ENCODE measurements at places on chromosomes 5 and 9.
A peak's percentile ranks its signal among the peaks of the same experiment; 100 is the strongest.

DNA sequence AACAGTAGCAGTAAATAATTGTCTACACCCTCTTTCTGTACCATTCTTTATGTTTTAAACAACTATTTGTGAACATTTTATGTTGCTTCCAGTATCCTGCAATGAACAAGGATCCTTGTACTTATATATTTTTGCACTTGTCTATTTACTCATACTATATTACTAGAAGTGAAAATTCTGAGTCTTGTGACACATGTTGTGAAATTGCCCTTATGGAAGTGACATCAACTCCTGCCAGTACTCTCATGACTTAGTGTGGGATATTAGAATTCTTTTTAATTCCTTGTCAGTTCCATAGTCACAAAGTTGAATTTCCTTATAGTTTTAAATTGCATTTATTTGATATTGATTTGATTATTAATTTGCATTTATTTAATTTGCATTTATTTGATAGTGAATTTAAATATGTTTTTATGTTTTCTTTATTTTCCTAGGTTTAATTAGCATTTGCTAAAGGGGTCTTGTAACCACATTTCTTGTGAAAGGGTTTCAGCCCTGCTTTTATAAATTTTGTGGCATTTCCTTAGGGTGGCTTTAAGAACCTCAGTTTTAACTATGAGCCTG, 27.7 kb downstream of the PARP8 start:
- DNase-seq = no peak

DNA sequence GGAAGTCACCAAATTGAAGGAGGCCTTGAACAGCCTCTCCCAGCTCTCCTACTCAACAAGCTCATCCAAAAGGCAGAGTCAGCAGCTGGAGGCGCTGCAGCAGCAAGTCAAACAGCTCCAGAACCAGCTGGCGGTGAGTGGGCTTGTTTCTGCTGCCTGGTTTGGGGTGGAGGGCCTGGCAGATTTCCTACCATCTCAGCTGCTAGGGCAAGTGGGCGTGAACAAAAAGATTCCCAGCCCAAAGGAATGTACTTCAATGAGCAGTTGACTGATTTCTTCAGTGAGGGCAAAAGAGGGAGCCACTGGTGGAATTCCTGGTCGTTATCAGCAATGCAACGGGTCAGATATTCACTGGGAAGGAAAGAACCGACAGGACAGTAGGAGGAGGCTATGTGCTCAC, 12.6 kb upstream of the TTC23L start:
- DNase-seq = no peak

DNA sequence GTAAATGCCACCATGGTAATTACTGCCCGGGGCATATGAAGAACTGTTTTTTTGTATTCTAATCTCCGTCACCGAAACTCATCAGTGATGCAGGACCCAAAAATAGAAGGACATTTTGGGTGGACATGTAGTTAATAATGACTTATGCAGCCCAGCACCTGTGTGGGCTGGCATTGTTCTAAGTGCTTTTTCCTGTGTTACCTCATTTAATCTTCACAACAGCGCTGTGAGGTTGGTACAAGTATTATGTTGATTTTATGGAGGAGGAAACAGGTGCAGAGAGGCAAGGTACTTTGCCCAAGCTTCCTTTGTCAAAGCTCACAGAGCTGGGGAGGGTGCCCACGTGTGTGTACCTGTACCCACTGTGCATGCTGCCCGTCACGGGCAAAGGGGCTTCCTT, 58.4 kb downstream of the DAPK1 start:
- no peak for DNase-seq

- DNase-seq = peak; percentile 30
Observed at GRCh38 chr9:72022841-72023240, 37.6 kb downstream of the C9orf57 start.

DNA sequence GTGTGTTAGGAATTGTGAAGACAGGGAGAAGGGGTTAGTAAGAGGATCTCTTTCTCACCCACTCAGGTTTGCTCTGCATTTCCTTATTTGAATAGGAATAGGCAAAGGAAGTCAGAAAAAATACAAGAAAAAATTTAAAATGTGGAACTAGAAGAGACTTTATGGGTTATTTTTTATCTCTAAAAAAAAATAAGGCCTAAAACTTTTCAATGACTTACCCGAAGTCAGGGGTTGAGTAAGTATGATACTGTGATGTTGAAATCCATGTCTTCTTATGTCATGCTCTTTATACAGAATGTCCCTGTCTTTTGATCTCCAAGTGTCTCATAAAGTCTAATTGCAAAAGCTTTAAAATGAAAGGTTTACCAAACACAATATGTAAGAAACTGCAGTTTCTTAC, 148.3 kb upstream of the PIK3R1 start:
- DNase-seq = no peak

- peak; percentile 75 for DNase-seq
Observed at GRCh38 chr9:91424403-91425176, 958 bp upstream of the NFIL3 start.

- no peak for DNase-seq
Observed at GRCh38 chr9:14741369-14741768, 18.8 kb upstream of the CER1 start.

DNA sequence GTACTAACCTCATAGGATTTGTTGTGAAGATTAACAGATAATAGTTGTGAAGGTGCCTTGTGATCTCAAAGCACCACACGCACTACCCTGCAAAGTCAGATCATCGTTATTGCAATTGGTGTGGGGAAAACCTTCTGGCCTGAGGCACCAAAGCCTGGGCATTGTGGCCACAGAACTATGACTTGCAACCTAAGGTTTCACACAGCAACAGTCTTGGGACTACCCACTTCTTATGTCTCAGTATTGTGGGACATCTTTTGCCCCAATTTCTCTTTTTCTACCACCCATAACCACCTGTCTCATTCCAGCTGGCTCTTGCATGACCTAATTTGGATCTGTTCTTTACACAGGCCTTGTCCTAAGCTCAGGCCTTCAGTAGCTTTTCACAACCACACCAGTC, 247.8 kb upstream of the NR4A3 start:
- DNase-seq = no peak

DNA sequence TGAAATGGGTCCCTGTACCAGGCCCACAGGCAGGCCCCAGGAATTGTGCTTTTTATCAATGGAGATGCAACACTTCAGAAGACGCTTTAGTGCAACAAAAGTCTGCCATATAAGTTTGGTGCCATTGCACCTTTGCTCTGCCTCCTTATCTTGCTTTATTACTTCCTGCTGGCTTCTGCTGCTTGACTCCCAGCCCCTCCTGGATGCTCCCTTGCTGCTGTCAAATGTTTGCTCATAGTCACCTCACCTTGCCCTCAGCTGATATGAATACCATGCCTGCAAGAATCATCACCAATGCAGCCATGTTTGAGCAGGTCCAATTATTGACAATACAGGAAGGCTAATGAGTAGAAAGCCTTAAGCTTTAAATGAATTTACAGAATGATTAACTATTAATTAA, 25.4 kb downstream of the MEGF10 start:
- DNase-seq = no peak

DNA sequence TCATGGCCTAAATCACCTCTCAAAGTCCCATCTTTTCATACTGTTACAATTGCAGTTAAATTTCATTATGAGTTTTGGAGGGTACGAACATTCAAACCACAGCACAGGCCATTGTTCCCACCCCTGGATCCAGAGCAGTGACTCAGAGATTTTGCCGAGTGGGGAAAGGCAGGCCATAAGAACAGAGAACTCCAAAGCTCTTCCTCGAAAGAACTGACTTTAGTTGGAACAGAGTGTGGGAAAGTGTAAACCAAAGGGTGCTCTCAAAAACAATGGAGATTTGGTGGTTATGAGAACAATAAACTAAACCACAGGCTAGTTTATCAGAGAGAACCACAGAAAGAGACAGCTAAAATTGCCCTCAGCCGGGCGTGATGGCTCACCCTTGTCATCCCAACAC, 19.4 kb upstream of the GRPEL2 start:
- no peak for DNase-seq

DNA sequence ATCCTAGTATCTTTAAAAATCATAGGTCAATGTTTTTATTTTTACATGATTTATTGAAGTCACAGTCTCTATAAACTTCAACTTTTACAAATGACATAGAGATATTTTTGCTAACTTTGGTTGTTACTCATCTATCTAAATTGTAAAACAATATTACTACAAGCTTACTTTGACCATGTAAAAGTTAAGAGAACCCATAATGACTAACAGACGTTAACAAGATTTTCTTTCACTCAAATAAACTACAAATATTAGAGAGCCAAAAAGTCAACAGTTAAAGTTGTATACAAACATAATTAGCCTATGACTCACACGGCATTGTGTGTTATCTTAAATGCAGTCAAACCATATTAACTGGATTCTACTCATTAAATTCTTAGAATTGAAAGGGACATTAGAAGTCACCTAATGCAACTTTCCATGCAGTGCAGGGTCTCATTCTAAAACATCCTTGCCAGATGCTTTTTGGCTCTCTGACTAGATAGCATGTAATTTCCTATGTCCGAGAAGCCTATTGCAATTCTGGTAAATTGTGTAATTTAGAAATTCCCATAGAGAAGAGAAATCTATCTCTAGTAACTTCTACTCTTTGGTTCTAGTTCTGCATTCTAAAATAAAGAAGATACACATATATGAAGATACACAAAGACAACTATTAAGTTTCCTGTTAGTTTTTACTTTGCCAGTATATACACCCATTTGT, 42.2 kb upstream of the UGT3A2 start:
- DNase-seq = no peak

DNA sequence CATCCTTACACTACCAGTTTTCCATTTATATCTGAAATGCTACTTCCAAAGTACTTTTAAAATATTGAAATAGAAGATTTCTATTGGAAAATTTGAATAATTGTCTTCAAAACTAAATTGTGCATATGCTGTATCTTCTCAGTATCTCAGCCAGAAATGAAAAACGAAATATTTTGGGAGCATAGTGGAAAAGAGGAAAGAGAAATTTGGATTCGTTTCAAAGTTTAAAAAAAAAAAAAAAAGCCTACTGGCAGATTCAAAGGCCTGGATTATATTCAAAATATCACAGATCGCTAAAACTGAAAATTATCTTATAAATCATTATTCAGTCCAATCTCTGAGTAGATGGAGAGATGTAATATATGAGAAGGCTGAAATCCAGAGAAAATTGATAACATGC, 440.7 kb downstream of the TAF11L14 start:
- no peak for DNase-seq

GRCh38 chr9:77735494-77735893, 87.4 kb upstream of the GNA14 start:
- no peak for DNase-seq

- DNase-seq = no peak
Observed at GRCh38 chr5:32989815-32990214, 278.7 kb downstream of the NPR3 start.

- no peak for DNase-seq
Observed at GRCh38 chr9:99181621-99182020, 40.1 kb downstream of the ALG2 start.

GRCh38 chr5:160021831-160022446, 13.0 kb downstream of the TTC1 start:
- DNase-seq = peak; percentile 49

DNA sequence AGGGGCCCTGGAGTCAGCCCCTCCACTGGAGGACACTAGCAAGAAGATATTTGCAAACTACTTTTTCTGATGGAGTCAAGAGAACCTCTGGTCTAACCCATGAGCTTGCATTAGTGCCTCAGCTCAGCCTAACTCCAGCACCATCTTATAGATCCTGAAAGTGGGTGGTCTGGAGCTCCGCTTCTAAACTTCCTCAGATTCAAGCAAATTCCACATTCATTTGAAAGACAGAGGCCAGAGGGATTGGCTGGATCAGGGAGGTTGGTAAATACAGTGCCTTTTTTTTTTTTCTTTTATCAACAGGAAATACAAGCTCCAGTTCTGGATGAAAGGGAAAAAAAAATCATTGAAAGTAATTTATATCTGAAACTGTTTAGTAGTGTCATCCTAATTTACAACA, 99.9 kb downstream of the ENC1 start:
- DNase-seq = no peak

GRCh38 chr5:142716963-142717362, 31.1 kb upstream of the FGF1 start:
- peak; percentile 22 for DNase-seq

- DNase-seq = no peak
Observed at GRCh38 chr5:14870337-14871213, 1.0 kb downstream of the ANKH start.

GRCh38 chr9:28820741-28821140, 1247.5 kb upstream of the C9orf72 start:
- DNase-seq = no peak

GRCh38 chr5:172446336-172447051, 7.8 kb downstream of the SH3PXD2B start:
- no peak for DNase-seq

DNA sequence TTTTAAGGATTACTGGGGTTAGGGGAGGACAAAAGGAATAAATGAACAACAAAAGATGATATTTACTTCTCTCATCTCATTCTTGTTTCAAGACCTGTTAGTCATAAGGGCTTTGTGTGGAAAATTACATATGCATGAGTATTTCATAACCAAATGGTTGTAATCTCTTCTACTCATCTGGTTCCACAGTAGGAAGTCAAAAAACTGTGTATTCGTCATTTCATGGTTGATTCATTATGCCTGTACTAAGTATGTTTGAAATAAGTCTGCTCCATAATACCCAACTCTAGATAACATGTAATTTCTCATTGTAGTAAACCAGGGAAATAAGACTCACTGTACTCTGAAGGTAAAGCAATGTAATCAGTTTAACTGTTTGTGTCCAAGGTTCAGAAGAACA, 212.9 kb downstream of the ARRDC3 start:
- DNase-seq = peak; percentile 73

- no peak for DNase-seq
Observed at GRCh38 chr5:8683496-8683895, 814.5 kb downstream of the MTRR start.

DNA sequence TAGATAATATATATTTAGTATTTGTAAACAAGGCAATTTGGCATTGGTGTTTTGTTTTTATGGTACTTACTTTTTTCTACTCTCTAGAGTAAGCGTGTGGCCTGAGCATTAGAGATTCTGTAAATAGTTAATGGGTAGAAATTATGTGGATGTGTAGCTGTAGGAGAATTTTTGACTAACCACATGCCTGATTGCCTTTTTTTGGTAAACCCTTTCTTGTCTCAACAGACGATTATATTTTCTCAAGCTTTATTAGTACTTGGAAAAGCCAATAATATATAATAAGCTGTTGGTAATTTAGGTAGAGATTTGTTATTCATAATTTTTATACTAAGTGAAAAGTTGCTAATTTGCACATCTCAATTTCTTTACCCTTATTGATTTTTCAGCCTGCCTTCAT, 76.8 kb downstream of the FCHO2 start:
- no peak for DNase-seq

- DNase-seq = no peak
Observed at GRCh38 chr9:35905912-35906679, at the start of gene HRCT1. Gene HRCT1, plus strand, starts transcription at chr9:35906202. Its CDS starts 86 bp downstream, at chr9:35906288.

GRCh38 chr5:106459541-106459940, 1211.2 kb downstream of the EFNA5 start:
- no peak for DNase-seq
